ENCODE measurements at places on chromosomes 2 and 18.
A peak's percentile ranks its signal among the peaks of the same experiment; 100 is the strongest.

DNA sequence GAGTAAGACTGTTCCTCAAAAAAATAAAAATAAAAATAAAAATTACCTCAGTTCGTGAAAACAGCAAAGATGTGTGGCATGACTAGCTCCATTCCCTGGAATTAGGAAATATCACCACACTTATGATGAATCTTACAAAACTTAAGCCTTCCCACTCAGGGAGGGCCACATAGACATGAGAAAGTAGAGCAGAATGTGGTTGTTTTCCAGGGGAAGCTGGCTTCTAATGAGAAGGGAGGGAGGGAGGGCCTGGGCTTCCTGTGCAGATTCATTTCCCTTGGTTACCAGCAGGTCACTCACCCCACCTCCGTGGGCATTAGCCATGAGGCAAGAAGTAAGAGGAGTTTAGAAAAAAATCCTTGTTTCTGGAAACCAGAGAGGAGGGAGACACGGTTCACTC, 95.9 kb upstream of the RMDN2 start:
- DNase-seq = no peak

DNA sequence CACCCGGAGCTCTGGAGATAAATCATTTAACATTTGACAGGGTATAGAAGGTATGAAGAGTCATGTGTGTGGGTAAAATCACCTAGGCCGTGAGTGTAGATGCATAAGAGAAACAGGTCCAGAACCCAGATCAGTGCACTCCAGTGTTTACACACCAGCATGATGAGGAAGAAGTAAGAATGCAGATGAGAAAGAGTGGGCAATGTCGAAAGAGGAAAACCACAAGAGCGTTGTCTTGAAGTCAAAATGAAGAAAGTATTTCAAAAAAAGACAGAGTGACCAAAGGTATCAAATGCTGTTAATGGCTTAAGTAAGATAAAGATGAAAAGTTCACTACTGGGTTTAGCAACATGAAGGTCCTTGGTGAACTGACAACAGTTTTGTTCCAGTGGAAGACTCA, 32.0 kb upstream of the PLB1 start:
- no peak for DNase-seq

DNA sequence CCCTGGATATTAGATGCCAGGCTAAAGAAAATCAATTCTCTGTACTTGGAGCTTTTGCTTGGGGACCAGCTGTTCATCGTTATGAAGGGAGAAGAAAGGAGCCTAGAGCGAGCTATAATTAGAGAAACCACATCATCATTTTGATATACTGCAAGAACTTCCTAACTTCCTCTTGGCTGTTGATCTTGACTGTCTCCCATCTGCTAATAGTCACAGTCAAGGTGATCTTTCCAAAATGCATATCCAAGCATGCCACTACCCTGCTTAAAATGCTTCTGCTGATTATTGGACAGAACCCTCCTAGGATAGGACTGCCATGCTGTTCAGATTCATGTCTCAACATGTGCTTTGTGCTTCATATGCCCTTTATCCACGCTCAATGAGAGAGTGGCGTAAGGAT, 54.8 kb downstream of the RAPGEF4 start:
- no peak for DNase-seq

DNA sequence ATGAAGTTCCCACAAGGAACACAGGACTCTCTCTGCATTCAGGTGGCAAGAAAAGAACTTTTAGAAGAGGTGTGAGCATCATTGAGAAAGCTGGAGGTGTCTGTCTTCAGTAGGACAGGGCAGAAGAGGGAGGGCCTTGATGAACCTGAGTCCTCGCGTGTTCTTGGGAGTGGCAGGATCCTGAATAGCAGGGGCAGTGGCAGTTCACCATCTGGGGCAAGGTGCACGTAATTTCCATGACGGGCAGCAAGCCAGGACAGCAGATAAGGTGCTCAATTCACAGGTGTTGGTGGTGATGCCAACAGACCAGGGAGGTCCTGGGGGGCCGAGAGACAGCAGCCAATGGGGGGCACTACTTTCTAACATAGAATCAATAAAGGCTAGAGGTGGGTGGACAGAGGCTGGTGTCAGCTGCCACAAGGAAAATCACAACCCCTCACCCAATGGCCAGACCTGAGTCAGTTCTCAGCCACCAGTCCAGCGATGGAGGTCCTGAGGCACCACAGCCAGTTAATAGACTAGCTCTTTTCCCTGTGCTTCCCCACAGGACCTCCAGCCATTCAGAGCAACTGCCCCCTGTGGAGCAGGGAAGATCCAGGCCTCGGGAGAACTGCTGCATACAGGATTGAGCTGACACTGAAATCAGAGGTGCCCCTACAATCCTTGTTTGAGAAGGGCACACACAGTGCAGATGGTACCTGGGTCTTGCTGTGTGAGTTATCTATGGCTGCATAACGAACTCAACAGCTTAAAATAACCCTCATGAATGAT, 10.9 kb upstream of the HDAC4 start:
- no peak for DNase-seq

GRCh38 chr2:234257859-234258561, 207.5 kb downstream of the SPP2 start:
- peak; percentile 15 for DNase-seq

GRCh38 chr2:216881411-216881810, 21.5 kb upstream of the TNP1 start:
- no peak for DNase-seq

GRCh38 chr2:219551441-219552381, 7.9 kb downstream of the TMEM198 start:
- no peak for DNase-seq

DNA sequence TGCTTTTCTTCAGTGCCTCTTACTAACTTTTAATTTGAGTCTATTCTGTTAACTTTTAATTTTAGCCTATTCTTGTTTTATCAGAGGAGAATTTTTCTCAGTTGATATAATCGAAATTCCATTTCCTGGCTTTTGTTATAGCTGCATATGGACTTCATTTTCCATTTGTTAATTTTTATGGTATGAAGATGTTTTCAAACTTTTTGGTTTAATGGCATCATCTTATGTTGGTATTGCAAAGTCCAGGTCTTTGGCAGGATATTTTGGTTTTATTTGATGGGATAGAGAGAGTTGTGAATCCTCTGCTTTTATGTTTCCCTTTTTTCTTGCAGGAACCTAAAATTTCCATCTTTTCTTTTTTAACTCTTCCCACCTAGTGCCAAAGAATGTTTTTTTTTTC, 70.9 kb upstream of the RAPGEF4 start:
- DNase-seq = no peak

DNA sequence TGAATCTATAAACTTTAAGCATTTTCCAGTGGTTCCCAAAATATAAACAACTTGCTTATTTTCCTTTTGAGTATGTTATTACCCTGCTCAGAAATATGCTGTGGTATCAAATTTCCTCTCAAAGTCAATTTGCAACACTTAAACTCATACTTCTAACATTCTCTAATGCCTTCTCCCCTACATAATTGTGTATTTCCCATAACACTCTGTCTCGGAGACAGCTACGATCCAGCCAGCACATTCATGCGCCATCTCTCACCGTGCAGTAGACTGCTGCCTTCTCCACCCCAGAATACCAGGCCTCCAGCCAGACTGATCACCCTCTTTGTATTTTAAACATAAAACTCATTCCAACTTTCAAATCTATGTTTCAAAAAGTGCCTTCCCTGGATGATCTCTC, 41.8 kb downstream of the TIMM21 start:
- no peak for DNase-seq

- DNase-seq = no peak
Measured at GRCh38 chr2:157911750-157912149, 35.6 kb upstream of the ACVR1 start.

- no peak for DNase-seq
Measured at GRCh38 chr2:170201734-170202393, 23.9 kb downstream of the MYO3B start.

- peak; percentile 34 for DNase-seq
Measured at GRCh38 chr2:45935791-45936622, 284.5 kb downstream of the PRKCE start.

DNA sequence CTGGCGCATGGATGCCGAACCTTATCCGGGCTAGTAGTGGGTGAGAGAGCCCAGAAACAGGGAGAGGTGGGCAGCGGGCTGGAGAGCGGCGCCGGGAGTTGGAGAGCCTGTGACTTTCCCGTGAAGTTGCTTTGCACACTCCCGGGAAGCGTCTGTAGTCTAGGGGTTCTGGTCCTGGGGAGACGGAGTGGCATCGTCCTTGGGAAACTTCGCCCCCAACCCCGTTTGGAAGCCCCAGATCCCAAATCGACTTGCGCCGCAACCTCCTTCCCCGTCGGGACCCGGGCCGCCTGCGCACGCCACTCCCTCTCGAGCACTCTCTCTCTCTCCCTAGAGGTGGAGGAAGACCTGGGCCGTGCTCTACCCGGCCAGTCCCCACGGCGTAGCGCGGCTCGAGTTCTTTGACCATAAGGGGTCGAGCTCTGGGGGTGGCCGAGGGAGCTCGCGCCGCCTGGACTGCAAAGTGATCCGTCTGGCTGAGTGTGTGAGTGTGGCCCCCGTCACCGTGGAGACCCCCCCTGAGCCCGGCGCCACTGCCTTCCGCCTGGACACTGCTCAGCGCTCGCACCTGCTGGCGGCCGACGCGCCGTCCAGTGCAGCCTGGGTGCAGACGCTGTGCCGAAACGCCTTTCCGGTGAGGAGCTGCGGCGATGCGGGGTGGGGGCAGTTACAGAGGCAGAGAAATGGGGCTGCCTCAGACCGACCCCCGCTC, 456 bp downstream of the DOK1 start:
- DNase-seq = no peak

- no peak for DNase-seq
Measured at GRCh38 chr2:54609647-54610046, 113.8 kb upstream of the EML6 start.

DNA sequence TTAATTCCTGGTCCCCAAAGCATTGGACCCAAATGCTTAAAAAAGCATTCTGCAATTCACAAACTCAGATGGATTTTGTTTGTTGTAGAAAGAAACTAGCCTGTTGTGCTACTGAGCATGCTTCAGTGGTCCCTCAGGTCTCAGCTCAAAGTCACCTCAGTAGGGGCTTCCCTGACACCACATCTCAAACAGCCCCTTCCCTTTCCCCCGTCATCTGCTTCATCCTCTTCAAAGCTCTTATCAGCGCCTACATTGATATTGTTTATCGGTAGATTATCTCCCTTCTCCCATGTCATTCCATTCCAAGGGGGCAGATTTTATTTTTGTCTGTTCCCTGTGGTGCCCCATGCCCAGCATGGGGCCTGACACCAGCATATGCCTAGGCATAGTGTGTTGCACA, 172.9 kb downstream of the CELF4 start:
- DNase-seq = no peak

DNA sequence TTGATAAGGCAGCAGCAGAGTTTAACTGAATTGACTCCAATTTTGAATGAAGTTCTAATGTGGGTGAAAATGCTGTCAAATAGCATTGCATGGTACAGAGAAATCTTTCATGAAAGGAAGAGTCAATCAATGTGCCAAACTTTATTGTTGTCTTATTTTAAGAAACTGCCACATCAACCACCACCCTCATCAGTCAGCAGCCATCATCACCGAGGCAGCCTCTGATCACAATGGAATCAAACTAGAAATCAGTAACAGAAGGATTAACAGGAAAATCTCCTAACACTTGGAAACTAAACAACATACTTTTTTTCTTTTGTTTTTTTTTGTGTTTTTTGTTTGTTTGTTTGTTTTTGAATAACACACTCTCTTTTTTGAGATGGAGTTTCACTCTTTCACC, 9.9 kb downstream of the DNAJC27 start:
- no peak for DNase-seq

DNA sequence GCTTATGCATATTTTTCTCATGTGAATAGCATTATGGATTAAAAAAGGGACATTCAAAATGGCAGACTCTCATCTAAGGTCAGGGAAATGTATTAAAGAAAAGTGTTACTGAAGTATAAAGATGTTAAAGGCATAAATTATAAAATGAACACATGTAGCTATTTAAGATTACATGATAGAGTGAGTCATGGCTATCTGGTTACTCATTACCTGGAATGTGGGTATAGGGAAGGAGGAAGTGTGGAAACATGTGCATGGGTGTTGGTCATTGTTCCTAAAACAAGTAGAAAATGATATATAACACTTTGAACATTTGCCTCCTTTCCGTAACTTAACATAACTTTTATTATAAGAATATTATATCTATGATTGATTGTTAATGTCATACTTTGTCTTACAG, 66.4 kb downstream of the MYO1B start:
- no peak for DNase-seq

DNA sequence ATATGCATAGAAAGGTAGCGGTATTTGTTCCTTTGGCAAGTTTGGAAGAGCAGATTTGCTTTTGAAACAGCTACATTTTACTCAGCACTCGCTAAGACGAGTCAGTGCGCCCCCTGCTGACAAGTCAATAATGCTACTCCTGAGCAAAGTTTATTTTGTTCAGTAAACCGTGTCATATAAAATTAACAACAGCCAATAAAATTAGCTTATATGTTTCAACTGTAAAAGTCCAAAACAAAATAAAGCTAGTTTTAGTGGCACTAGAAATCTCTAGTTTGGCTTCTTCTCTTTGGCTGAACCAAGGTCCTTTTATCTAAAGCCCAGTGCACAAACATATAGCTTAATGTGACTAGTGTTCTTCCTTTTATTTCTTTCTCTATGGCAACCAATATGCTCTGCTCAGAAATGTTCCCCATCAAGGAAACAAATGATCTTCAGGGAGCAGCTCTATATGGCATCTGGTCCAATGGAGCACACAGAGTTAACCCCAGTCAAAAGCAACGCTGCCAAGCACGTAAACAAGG, 4.2 kb upstream of the POU3F3 start:
- DNase-seq = peak; percentile 53

DNA sequence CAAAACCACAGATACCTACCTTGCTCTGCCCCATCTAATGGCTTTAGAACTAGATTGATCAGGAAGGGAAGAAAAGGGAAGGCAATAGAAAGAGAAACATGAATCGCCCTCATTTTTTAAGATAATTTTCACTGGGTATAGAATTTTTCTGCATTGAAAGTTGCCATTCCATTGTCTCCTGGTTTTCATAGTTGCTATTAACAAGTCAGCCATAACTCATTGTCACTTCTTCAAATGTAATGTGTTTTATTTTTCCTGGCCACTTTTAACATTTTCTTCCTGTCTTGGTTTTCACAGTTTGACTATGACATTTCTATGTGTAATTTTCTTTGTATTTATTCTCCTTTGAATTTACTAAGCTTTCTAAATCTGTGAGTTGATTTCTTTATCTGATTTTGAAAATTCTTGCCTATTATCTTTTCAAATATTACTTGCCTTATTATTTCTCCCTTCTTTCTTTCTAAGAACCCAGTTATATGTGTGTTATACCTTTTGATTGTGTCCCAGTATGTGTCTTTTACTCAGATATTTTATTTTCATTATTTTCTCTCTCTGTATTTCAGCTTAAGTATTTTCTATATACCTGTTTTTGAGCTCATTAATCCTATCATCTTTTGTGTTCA, 85.5 kb upstream of the GLI2 start:
- no peak for DNase-seq

- no peak for DNase-seq
Measured at GRCh38 chr2:74312913-74313312, 30.3 kb downstream of the SLC4A5 start.

GRCh38 chr18:36809590-36810381, 19.0 kb downstream of the TPGS2 start:
- no peak for DNase-seq

GRCh38 chr2:73956218-73956865, 28.4 kb upstream of the TET3 start:
- no peak for DNase-seq

- DNase-seq = no peak
Measured at GRCh38 chr2:160423126-160423525, 70.5 kb downstream of the RBMS1 start.

- DNase-seq = no peak
Measured at GRCh38 chr18:51164342-51164741, 33.1 kb downstream of the MEX3C start.

- no peak for DNase-seq
Measured at GRCh38 chr18:46283895-46284295, 179.7 kb downstream of the HAUS1 start.

GRCh38 chr2:135130751-135131150, 78.7 kb downstream of the RAB3GAP1 start:
- DNase-seq = no peak
